ENCODE measurements at places on chromosomes 7 and 10.

DNA sequence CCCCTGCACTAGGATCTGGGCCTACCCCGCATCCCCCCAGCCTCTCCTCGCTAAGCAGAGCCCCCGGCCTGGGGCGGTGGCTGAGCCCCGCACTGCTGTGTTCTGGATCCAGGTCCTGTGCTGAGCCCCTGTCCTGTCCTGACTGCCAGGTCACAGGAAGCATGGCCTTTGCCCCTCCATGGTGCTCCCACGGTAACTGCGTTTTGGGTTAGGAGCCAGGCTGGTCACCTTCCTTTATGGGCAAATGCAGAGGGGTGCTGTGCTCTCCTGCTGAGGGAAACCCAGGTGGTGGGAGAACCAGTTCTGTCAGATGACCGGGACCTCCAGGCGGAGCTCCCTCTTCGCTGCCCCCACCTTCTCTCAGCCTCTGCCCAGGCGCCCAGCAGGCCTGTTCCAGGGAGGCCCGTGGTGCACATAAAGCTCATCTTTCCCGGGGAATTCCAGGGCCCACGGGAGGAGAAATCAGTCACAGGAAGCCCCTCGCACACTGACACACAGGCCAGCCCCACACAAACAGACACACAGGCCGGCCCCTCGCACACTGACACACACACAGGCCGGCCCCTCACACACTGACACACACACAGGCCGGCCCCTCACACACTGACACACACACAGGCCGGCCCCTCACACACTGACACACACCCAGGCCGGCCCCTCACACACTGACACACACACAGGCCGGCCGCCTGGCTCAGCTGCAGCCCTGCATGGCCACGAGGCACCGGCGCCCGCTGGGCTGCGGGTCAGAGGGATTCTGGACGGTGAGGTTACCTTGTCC is 75.6 kb downstream of the CFAP46 start:
- DNase-seq, result no peak

DNA sequence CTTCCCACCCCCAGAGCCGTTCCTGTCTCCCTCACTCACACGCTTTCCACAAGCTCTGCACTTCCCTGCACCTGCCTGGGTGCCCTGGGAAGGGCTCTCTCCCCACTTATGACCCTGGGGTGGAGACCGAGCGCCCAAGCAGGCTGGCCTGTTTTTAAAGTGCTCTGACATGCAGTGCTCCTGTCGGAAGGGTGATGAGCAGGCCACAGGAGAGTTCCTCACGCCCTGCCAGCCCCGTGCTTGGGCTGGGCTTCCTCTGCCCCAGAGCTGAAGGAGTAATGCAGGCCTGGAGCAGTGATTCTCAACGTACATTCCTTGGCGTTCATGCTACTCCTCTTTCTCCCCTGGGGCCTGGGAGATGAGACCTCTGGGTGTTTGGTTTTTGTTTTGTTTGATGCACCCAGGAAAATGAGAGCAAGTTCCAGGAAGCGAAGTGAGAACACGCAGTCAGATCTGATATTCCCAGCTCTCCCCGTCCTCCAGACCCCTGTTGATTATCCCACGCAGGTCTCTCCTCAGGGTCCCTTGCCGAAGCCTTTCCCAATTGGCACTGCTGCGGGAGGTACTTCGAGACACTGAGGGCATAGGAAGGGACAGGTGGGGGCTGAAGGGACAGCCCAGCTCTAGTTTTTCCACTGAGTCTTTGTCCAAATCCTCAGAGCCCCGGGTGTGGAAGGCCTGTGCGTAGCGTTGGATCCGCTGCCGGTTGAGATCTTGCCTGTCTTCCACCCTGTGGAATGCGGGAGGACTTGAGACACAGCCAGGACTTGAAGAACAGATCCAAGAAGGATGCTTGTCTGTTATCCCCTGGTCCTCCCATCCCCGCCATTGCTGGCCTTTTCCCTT is 14.1 kb downstream of the TRPV6 start:
- DNase-seq, result no peak

DNA sequence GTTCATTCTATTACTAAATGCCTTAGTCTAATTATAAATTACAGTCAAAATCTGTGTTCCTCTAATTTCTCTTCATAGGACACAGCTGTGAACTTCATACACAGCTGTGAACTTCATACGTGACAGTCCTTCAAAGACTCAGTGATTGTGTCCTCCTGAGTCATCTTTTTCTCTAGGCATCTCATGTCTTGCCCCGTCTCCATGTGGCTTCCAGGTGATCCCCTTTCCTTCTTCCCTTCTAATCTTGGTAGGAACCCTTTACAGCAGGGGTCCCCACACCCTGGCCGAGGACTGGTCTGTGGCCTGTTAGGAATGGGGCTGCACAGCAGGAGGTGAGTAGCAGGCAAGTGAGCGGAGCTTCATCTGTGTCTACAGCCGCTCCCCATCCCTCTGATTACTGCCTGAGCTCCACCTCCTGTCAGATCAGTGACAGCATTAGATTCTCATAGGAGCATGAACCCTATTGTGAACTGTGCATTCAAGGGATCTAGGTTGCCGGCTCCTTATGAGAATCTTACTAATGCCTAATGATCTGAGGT is 14.0 kb upstream of the EIF5AL1 start:
- DNase-seq, result no peak

- DNase-seq, result no peak
Observed at GRCh38 chr10:110203500-110204455, 3.6 kb upstream of the MXI1 start.

DNA sequence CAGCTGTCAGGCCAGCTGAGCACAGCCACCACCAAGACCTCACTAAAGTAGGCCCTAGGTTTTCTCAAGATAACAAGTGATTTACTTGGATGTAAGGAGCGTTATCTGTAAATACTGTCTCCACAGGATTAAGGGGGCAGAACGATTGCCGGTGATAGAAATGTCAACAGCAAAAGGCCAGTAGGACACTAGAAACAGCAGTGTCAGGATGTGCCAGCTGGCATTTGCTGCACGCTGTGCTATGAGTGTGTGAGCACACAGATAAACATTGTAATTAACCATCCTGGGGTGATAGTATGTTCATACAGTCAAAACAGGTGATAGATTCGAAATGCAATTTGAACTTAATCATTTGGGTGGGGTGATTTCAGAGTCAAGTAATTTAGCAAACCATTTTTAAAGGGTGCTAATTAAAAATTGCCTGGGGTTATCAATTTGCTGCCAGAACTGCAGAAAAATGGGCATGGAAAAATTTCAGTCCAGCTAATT is 36.3 kb upstream of the NOBOX start:
- DNase-seq, result no peak

DNA sequence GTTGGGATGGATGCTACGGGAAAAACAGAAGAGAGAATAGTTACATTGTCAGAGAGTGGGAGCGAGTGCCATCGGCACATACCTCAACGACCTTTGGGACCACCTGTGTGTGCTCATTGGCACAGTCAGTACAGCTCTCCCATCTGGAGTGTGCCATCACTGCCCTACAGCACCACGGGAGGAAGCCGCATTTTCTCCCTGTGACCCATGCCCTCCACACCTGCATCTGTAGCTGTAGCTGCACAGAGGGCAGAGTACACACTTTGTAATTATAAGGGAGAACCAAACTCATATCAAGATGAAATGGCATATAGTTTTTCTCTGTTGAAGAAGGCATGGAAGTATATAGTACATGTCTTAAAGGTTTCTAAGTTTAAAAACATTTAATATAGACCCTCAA is 207.4 kb downstream of the LHFPL3 start:
- DNase-seq, result no peak

DNA sequence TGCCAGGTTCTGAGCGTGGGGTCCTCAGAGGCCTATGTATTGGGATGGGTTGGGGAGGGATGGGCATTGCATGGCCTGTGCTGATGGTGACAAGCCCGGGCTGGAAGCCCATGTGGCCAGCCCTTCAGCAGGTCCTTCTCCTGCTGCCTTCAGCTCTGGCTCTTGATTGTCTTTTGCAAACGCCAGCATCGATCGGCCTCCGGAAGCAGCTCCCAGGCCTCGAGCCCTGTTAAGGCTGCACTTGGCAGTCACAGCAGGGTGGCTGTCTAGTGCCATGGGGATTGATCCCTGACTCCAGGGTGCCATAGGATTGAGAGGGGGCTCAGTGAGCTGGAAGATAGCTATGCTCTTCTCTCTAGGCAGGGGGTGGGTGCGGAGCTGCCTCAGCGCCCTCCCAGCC is 51.4 kb downstream of the CDH23 start:
- DNase-seq, result no peak

- no peak for DNase-seq
Observed at GRCh38 chr10:2856598-2856997, 210.8 kb upstream of the PFKP start.

- DNase-seq, result no peak
Observed at GRCh38 chr7:133115596-133115995, 33.7 kb upstream of the CHCHD3 start.

GRCh38 chr7:44498230-44498954 is 7.9 kb upstream of the NUDCD3 start:
- DNase-seq, result no peak

GRCh38 chr7:48421357-48421756 is 250.1 kb downstream of the ABCA13 start:
- DNase-seq, result no peak

DNA sequence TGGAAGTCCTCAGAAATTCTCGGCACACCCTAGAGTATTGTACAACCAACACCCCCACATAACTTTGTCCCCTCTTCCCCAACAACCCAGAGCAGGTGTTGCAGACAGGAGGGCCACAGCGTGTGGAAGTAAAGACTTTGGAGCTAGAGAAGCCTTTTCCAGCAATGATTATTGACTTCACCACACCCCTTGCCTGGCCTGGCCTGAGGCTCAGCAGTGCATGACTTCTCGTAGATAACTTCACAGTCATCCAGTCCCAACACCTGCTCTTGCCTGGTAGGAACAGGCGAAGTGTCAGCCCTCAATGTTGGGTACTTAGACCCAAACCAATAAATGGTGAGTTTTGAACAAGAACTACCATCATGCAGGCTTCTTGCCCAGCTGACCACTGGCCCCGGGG is 36.7 kb downstream of the GOT1 start:
- DNase-seq, result no peak

DNA sequence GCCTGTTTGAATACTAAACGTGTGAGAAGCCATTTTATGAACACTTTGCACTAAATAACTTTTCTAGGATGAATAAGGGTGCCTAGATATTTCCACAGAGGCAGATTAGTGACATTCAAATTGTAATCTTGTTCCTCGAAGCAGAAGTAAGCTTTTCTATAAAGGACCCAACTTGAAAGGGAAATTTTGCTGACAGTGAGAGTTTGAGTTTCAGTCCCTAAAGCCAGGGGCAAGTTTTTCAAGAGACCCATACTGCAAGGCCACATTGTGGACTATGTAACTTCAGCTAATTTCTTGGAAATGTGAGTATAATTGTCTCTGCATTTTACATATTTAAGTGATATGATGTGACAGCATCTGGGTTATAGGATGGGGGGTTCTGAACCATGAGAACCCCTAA is 387.2 kb upstream of the ETV1 start:
- DNase-seq, result no peak

DNA sequence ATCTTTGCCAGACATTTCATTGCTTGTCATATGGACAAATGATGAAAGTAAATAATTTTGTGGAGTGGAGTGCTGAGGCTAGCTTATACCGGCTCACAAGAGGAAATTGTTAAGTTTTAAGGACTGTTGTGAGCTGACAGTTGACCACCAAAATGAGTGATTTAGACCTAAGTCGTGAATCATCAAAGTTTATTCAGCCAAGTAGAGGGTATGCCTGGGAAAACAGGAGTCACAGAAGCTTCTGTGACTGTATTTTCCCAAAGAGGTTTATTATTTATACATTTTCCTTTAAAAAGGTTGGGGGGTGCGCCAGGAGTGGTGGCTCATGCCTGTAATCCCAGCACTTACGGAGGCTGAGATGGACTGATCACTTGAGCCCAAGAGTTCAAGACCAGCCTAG is 21.8 kb downstream of the MRPS24 start:
- DNase-seq, result no peak

- no peak for DNase-seq
Observed at GRCh38 chr7:21934808-21935207, 10.9 kb downstream of the CDCA7L start.

GRCh38 chr10:95770084-95770720 is 14.2 kb downstream of the ENTPD1 start:
- no peak for DNase-seq

DNA sequence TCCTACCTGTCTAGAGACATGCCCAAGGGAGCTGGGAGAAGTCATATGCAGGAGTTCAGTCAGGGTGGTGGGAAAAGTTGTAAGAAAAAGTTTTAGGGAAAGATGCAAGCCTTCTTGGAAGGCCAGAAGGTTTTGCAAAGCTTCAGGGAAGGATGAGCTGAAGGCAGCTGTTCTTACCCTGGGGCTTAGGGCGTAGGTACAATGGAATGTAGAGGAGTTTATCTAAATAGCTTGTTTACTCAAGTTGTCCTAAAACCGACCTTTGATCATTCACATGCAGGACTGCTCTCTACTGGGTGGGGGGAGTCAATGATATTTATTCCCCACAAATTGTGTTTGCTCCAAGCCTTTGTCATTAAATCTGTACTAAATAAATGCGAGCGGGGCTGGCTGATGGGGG is 277.0 kb downstream of the CRPPA start:
- no peak for DNase-seq

- DNase-seq, result no peak
Observed at GRCh38 chr7:14837216-14837615, 65.3 kb downstream of the DGKB start.

- no peak for DNase-seq
Observed at GRCh38 chr7:5528815-5529442, 105.3 kb upstream of the TNRC18 start.

DNA sequence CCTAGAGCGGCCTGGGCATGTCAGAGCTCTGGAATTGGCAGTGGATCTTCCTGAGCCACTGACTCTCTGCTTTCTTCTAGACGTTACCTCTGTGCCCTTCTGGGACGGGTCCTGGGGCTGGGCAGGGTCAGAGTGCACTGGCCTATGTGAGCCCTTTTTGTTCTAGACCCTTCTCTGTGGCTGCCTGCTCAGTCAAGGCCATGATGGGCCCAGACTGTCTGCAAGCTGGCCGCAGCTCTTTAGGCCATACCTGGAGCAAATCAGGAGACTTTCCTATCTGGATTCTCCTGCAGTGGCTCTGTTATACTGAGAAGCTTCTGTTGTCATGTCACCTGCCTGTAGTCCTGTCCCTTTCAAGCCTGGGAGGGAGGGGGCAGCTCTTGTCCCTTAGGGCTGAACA is 70.1 kb downstream of the ADCY1 start:
- no peak for DNase-seq

DNA sequence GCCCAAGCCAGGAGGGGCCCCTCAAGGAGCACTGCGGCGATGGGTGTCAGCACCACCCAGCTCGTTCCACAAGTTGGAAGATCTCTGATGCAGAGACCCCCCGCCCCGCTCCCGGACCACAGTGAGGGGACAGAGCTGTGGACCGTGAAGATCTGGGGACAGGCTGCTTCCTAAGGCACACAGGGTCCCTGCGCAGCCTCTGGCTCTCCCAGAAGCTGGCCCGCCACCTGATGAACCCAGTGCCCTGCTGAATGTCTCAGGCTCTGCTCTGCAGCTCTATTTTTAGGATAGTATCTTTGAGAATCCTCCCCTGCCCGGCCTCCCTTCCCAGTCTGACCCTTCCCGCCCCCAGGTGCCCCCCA is 29.7 kb downstream of the GBX1 start:
- DNase-seq, result no peak

DNA sequence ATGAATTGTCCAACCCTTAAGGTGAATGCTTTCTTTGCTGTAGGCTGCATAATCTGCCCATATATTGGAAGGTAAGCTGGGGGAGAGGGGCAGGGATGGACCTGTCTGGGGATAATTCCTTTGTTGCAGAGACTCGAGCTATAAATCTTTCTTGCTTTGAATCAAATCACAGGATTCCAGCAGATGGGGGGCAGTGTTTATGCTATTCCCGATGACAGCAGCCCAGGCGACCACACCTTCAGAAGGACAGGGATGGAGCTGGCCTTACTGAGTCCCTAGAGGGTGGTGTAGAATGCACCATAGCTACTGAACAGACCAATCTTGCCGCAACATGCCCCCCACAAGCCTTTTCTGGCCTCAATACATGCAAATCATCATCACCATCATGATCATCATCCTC is 2.5 kb downstream of the PODXL start:
- no peak for DNase-seq
